ENCODE measurements at places on chromosomes 3 and 15.

- DNase-seq: no peak
Observed at GRCh38 chr3:151445273-151446001, 15.4 kb downstream of the IGSF10 start.

DNA sequence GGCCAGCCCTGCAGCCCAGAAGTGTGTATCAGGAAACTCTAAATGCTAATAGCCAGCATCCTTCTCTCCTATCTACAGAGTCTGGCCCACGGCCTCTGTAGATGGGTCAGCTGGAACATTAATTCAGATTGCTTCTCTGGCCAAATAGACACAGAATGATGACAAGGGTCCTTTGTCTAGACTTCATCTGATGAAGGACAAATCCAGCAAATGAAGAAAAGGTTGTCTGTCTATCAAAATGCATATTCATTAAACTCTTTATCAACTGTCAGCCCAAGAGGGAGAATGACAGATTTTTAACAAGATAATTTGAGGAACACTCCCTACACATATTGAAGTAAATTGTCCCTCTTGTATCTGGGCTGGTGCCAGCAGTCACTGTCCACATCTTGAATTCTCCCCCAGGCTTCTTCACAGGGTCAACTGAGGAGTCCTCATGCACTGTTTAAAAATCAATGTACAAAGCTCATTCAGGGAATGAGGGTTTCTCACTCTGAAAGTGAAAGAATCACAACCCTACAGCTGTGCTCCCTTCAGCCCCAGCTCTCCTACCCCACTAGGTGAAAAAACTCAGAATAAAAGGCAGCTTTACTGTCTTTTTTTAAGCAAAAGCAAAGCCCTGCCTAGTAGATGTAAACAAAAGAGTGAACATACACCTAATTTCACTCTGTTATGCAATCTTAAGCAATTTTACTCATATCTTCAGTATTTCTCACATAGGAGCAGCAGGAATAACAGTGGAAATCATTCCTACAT lies 507.7 kb downstream of the IGSF11 start:
- no peak for DNase-seq

GRCh38 chr3:12265508-12265907 lies 23.4 kb upstream of the PPARG start:
- DNase-seq: no peak

DNA sequence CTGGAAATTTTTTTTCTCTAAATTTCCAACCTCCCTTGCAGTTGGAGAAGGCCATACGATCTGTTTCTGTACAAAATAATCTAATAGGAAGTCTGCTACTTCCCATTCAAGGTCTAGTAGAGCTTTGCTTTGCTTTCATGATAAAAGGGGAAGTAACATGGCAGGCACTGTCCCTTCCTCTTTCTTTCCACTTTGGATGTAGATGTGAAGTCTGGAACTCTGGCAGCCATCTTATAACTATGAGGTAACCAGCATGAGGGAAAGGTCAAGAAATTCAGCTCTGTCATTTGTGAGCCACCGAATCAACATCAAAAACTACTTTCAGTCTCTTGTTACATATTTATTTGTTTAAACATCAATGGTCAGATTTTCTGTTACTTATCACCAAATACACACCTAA lies 156.3 kb downstream of the MTHFS start:
- DNase-seq: no peak

GRCh38 chr3:63947594-63947993 lies 35.4 kb upstream of the SCAANT1 start:
- DNase-seq: no peak

DNA sequence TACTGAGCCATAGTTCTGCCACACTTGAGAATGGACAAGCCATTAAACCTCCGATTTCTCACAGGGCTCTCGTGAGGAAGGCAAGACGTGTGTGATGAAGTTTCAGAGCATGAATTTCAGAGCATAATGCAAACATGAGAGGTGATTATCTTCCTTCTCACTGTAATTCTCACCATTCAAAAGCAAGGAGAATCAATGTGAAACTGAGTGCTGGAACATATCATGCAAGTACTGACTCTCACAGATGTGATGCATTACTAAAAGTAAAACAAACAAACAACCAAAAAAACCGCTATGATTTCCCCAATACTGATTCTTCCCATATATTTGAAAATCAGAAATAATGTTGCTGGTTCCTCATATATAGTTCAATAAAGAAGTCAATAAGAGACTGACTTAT lies 23.7 kb downstream of the P3H2 start:
- no peak for DNase-seq

- DNase-seq: no peak
Observed at GRCh38 chr3:47799733-47800132, 3.2 kb upstream of the DHX30 start.

DNA sequence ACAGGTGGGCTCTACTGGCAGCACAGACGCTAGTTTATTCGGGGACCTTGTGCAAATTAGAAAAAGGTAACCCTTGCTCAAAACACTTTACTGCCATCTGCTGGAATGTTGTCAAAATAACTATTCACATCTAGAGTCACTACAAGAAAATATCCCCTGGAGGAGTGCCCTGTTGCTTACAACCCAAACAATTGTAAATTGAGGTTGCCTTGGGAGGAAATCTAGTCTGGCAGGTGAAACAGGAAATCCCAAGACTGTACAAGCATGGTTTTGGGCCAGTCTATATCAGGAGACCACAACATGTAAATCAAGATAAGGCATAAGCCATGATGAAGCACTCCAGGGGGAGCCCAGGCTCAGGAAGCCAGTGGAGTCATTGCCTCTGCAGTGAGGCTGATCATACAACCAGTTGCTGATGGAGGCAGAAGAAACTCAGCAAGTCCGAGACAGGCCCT lies 136.8 kb upstream of the ACP3 start:
- DNase-seq: no peak

DNA sequence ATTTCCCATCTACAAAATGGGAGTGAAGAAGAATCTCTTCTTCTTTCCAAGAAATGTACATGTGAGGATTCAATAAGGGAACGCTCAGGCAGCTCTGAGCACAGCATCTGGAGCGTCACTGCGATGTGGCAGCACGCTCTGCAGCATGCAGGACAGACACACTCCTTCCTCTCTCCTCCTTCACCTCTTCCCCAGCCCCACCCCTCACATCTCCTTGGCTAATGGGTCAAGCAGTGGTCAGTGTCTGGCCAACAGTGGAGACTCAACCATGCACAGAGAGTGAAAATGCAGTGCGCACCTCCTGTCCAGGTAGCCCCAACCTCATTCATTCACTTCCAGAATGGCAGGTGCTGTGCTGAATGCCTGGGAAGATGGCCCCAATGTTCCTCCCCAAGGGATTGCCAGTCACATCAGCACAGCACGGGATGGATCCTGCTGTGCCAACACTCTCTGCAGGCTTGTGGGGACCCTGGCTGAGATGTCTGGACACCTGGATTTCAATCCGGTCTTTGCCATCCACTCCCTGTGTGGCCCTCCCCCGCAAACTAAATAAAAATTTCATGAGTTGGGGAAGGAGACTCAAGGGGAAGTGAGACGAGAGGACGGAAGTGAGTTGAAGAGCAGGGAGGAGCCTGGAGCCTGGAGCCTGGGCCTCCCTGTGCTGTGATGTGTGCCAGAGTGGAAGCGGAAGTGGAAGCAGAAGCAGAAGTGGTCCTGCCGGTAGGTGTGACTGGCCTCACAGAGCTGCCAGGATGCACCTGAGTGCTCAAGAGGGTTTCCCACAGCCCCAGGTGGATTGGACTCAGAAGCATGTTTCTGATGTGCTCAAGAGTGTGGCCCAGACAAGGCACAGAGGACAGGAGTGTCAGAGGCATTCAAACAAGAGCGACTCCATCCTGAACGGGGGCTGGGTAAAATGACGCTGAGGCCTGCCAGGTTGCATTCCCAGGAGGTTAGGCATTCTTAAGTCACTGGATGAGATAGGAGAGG lies 163.9 kb downstream of the SMAD6 start:
- no peak for DNase-seq

DNA sequence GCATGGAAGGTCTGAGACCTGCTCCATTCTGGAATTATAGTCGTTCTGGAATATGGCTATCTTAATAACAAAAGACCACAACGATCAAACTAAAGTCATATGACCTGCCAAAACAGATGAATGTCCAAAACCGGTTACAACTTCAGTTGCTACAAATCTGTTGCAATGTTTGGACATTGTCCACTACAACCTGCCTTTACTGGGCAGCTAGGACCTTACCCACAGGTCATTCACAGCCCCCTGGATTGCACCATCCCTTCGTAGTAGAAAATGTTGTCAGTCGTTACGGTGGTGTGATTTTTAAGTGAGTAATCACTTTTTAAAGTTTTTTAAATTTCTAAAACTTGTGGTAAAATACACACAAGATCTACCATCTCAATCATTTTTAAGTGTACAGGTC lies 22.5 kb upstream of the SRGAP3 start:
- DNase-seq: no peak

DNA sequence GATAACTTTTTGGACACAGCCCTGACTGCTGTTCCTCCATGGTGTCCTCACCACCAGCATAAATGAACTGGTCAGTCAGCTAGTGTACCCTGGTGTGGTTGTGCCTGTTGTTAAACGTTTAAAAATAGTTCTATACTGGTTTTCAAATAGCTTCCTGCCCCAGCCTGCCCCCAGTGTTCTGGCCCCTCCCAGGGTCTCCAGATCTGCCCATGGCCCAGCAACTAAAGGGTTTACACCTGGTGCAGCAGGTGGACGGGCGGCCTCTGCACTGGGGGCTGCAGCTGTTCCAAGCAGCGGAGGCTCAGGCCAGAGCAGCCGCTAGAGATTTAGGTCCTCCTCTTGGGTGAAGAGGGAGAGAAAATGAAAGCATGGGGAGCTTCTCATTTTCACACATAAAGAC lies 6.1 kb upstream of the NR2E3 start:
- DNase-seq: no peak

- DNase-seq: no peak
Observed at GRCh38 chr3:38141173-38141951, 2.9 kb downstream of the MYD88 start.

- DNase-seq: no peak
Observed at GRCh38 chr15:47857776-47858167, 140.5 kb downstream of the SEMA6D start.

DNA sequence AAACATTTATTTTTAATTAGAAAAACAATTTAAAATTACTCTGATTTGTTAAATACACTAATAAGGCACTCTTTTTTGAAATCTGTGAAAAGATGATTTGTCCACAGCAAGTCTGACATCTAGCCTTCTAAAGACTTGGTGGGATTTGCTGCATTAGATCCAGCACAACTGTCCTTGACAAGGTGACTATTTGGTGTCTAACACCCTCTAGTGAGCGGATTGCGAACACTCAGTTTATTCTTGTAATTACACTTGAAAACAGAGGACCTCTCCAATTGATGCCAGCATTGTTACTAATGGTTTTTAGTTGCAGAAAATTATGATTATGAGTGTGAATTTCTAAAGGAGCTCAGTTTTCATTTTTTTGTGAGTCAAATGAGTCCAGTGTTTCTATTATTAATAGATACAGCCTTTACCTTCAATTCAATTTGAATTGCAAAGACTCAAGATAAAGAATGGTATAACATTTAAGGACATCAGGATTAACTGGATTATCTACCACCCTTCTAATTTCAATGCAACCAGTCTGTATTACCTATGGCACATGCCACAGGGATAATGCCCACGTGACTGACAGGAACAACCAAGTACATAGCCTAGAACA lies 29.7 kb upstream of the STRIT1 start:
- no peak for DNase-seq

GRCh38 chr3:166322391-166322790 lies 485.2 kb upstream of the BCHE start:
- no peak for DNase-seq

DNA sequence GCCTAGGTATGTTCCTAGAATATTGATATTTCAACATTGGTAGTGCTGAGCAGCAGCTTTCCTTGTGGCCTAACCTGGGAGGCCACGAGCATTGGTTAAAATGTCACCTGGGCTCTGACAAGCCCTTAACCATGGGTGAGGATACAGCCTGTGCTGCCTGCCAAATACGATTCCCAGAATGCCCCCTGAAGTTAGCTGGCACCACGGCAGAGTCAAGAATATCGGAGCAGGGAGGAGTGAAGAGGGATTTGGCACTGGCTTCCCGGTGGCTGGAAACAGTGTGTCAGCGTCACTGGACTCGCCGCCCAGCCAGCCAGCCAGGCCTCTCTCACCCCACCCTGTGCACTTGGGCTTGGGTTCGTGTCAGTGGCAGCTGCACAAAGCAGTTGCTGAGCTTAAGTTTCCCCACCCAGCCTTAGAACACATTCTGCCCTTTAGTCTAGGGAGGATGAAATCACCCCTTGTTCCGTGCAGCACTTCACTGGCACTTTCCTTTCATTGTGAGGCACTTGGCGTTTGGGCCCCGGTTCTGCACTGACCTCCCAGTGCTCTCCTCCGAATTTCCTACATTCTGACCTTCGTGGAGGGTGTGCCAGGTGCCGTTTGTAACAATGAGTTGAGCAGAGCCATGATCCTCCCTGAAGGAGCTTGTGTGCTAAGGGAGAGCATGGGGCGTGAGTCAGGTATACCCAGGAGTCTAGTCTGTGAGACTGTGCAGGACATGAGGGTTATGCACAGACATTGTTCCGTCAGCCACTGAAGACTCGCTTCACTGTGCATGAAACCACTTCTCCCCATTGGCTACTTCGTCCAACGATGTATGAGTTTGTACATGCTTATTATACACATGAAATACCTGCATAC lies 152.8 kb upstream of the BHLHE40 start:
- peak; percentile 92 for DNase-seq

DNA sequence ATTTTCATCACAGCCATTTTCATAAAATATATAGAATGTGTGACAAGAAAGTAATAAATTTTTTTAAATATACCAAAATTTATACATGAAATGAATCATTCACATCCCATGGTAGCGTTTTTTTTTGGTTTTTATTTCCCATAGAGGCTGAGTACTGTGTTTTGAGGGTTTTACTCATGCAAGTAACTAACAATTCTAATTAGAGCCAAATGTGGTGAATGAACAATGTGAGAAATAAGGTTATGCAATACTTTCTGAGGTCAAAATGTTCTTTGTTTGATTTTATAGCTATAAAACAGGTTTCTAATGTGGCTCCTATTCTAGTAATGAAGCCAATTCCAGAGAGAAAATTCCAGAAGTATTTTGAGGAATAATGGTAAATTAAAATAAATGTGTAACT lies 386.8 kb downstream of the TBC1D5 start:
- no peak for DNase-seq

GRCh38 chr15:40048211-40048792 lies 9.3 kb upstream of the SRP14 start:
- DNase-seq: no peak

DNA sequence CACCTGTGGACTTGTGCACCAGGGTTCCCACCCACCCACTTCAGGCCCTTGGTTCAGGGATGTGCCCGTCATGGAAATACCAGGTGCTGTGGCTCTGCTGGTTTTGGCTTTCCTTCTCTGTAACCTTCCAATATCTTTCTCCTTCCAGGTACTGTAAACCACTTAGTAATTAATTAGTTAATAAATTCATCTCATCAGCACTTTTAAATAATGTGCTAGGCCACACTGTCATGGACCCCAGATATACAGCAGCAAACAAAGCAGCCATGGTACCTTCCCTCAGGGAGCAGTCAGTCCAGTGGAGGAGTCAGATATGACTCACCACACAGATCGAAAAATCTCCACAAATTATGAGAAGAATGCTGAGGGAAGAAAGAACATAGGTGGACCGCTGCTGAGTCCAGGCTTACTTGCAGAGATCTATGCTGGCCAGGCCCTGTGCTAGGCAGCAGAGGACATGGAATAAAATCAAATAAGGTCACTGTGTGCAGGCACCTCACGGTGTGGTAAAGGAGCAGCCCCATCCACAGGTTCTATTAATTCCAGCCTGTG lies 6.8 kb upstream of the GATA2 start:
- no peak for DNase-seq

GRCh38 chr3:82236257-82236656 lies 474.8 kb upstream of the GBE1 start:
- no peak for DNase-seq

GRCh38 chr3:194038960-194039359 lies 97.0 kb upstream of the HES1 start:
- DNase-seq: no peak

All from heart left ventricle (tissue), 16 donors.